Glutamatergic neuron (in vitro differentiated cells): ENCODE measurements at places on chromosomes 4 and X. TPM values are rescaled to one million over a fixed set of nuclear protein-coding genes. Genes with fewer than 3 reads are reported as not detected.

DNA sequence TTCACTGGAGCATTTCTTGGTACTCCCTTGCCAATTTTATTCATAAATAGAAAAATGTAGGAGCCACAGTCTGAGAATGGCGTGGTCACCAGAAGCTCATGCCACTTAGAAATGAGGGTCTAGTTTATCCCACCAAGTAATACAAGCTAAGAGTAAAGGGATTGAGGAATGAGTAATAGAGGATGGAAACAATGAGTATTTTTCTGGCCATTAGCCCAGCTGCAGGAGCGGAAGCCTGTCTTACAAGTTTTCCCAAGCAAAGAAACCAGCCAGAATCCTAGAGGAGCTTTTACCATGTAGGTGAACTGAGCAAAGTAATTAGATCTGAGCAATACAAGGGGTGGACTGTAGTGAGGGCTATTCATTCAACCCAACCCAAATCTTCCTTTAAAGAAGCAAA is 160.7 kb upstream of the NPY2R start:
- H3K4me1 ChIP-seq: no peaks in the 10 kb centered on the region
- no peaks in the 10 kb centered on the region for H3K36me3 ChIP-seq
- H3K27me3 ChIP-seq: no peaks in the 10 kb centered on the region
- no peak for DNase-seq

DNA sequence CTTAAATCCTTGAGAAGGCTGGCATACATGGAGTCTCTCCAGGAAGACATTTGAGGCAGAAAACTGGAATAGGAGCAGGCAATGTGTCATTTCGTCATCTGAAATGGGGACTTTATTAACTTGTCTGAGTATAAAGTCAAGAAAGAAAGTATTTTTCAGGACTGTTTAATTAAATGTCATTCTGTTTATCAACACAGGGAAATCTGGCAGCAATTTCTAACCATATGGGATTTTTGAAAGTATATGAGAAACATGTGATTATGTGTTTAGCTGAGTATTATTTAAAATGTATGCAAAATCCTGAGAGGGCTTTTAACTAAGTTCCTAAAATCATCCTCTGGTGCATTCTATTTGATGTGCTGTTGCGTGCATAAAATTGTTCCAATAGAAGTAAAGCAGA is 3.9 kb upstream of the FAM9A start:
- H3K36me3 ChIP-seq: no peaks in the 10 kb centered on the region
- H3K27ac ChIP-seq: no peak overlapping the region
- peaks cover 1% of the 10 kb centered on the region for H3K27me3 ChIP-seq

DNA sequence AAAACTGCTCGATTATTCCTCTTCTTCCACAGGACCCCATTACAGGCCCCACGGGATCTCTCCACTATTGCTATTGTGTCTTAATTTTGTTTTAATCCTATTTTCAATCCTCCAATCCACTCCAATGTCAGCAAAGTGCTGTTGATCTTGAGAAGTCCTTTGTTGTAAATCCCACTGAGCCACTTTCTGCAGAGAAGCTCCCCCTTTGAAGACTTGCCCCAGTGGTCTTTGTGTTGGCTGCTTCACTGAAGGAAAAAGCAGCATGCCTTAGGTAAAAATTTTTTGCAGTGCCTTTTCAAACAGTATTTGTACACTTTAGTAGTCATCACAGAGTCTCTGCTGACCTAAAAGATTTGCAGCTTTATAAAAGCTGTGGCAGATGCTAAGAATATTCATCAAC is 252.0 kb upstream of the SLC7A11 start:
- no peak overlapping the region for H3K4me3 ChIP-seq
- H3K27ac ChIP-seq: no peak overlapping the region

DNA sequence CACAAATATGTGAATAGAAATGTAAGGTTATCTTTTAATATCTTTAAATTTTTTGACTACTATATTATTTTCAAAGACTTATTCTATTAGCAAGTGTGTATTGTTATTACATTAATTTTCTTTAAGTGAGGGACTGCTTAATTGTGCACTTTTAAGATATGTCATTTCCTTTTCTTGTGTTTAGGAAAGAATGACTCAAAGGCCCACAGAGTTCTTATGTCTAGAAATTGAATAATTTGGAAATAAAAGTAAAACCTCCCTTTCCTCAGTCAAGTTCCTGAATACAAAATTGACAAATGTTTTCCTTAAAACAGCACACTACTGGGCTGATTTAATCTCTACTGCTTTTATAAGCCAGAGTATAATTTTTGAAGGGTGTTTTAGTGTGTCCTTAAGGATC is 169.7 kb downstream of the TMEM47 start:
- no peak for DNase-seq
- no peaks in the 10 kb centered on the region for H3K36me3 ChIP-seq
- H3K27me3 ChIP-seq: peaks cover 1% of the 10 kb centered on the region
- H3K4me3 ChIP-seq: no peak overlapping the region
- no peak overlapping the region for H3K27ac ChIP-seq

DNA sequence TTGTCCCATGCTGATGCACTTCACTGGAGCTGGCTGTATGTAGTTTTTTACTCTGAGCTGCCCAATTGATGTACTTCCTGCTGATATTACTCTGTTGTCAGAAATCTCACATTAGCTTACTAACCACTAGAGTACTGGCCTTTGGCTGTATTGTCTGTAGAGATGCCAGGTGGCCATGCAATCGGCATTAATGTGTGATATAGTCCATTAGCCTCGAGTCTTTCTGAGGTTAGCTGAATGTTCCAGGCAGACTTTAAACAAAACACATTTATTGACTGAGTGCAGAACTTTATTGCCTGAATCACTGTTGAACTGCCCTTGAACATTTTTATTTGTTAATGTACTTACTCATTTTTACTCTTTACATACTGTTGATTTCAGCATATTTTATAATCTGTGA is 335.2 kb downstream of the PCDH10 start:
- H3K4me3 ChIP-seq: no peak overlapping the region
- H3K27me3 ChIP-seq: no peaks in the 10 kb centered on the region
- no peak for DNase-seq

The ADH1A gene
- not detected for total RNA-seq

DNA sequence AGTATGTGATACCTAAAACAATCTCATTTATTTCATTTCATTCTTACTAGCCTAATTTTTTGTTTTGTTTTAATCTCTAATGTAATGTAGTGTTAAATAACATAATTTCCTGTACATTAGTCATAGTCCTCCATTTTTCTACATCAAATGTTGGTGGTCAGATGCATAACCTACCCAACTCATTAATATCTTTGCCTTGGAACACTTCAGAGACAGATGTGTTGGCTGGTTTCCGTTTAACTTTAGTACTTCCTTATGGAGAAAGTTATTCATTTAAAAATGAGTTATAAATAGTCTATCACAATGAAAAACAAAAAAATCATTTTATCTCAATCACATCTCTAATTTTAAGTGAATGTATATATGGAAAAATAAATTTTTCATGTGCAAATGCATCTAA is 190.2 kb downstream of the ANTXR2 start:
- peaks cover 5% of the 10 kb centered on the region for H3K36me3 ChIP-seq
- no peak overlapping the region for H3K4me3 ChIP-seq
- no peak for DNase-seq

DNA sequence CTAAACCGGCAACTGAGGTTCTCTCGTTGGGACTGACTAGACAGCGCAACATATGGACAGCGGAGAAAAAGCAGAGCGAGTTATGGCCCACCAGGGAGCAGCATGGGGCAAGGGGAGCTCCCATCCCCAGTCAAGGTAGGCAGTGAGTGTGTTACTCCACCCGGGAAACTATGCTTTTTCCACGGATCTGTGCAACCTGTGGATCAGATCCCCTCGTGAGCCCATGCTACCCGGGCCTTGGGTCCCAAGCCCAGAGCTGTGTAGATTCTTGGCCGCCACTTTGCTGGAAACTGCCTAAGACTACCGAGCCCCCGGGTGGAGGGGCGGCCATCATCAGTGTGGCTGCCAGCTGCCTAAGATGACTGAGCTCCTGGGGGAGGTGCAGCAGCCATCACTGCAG is 140.9 kb downstream of the PAPSS1 start:
- no peak overlapping the region for H3K27ac ChIP-seq
- no peak for DNase-seq
- H3K4me3 ChIP-seq: no peak overlapping the region
- no peaks in the 10 kb centered on the region for H3K4me1 ChIP-seq
- no peaks in the 10 kb centered on the region for H3K27me3 ChIP-seq
- no peaks in the 10 kb centered on the region for H3K36me3 ChIP-seq

GRCh38 chr4:109406337-109406931 is 27.2 kb upstream of the SEC24B start:
- no peak overlapping the region for H3K4me3 ChIP-seq
- no peak for DNase-seq
- H3K27ac ChIP-seq: no peak overlapping the region
- H3K27me3 ChIP-seq: no peaks in the 10 kb centered on the region

DNA sequence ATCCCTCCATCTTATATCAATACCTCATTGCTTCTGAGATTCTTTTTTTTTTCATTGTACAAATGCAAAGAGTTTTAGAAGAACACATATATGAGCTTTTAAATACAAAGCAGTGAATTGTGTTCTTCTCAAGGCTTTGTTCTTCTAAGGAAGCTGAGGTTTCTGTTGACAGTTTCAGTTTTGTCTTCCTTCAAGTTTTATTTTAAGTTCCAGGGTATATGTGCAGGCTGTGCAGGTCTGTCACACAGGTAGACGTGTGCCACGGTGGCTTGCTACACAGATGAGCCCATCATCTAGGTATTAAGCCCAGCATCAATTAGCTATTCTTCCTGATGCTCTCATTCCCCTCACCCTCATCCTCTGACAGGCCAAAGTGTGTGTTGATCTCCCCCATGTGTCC is 201.2 kb upstream of the DIPK2B start:
- H3K36me3 ChIP-seq: no peaks in the 10 kb centered on the region
- no peak overlapping the region for H3K27ac ChIP-seq
- no peak for DNase-seq
- no peak overlapping the region for H3K4me3 ChIP-seq
- no peaks in the 10 kb centered on the region for H3K27me3 ChIP-seq

DNA sequence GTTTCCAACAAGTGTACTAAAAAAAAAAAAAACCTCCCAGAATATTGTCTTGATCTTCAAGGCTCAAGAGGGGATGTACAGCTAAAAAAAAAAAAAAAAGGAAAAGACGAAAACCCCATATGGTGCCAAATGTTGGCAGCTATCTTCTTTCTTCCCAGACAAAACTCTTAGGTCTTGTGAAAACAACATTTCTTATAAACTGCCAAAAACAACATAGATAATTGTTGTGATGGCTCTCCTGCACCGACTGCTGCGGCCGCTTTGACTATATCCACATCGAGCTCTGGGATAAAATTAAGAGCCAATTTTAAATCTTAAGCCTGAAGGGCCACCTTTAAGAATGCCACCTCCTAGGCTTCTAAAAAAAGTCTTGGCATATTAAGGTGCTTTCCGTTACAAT is 23.5 kb downstream of the PDGFC start:
- H3K27ac ChIP-seq: no peak overlapping the region
- no peak for DNase-seq
- peaks cover 11% of the 10 kb centered on the region for H3K4me1 ChIP-seq
- no peaks in the 10 kb centered on the region for H3K27me3 ChIP-seq
- no peaks in the 10 kb centered on the region for H3K36me3 ChIP-seq
- H3K4me3 ChIP-seq: no peak overlapping the region

- H3K36me3 ChIP-seq: peaks cover 4% of the 10 kb centered on the region
- DNase-seq: no peak
- peak overlapping the region; percentile 62 for H3K27ac ChIP-seq
- H3K4me3 ChIP-seq: peak overlapping the region; percentile 47
- peaks cover 33% of the 10 kb centered on the region for H3K4me1 ChIP-seq
These were observed 249.9 kb downstream of the HNRNPD start for GRCh38 chr4:82123934-82124333.
